ENCODE measurements at places on chromosomes 3 and 15. TPM values are rescaled to one million over a fixed set of nuclear protein-coding genes. Genes with fewer than 3 reads are reported as not detected.

- no peak for DNase-seq
These were observed 296.9 kb upstream of the AGTR1 start for GRCh38 chr3:148400754-148401153.

GRCh38 chr3:139473155-139473771 is 3.1 kb downstream of the RBP2 start:
- no peak for DNase-seq

GRCh38 chr3:65836047-65836446 is 202.7 kb downstream of the MAGI1 start:
- no peak for DNase-seq

DNA sequence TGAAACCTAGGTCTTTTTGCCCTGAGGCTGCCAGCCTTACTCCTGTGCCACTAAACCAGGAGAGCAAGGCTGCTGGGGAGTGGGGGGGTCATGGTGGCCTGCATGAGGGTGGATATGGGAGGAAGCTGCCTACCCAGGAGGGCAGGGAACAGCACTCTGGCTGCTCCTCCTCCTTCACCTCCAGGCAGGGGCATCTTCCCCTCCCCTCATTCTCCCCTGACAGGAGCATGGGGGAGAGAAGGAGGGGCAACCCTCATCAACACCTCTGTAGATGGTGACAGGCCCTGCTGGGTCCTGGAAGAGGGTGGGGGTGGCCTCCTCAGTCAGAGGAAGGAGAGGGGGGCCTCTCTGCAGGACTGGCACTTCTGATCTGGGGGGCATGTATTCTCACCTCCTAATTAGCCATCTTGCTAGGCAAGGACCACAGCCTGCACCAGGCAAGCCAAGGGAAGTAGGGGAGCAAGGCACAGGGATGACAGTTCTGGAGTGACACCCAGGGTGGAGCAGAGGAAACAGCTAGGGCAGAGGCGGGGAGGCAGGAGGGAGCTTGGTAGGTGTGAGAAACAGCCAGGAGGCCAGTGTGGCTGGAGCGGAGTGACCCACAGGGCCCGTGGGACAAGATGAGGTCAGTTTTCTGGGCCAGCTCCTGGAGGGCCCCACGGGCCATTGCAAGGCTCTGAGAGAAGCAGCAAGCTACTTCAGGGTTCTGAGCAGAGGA is 4.9 kb downstream of the CCDC33 start:
- no peak for DNase-seq

GRCh38 chr3:139418144-139418543 is 28.7 kb upstream of the COPB2 start:
- DNase-seq, result no peak

DNA sequence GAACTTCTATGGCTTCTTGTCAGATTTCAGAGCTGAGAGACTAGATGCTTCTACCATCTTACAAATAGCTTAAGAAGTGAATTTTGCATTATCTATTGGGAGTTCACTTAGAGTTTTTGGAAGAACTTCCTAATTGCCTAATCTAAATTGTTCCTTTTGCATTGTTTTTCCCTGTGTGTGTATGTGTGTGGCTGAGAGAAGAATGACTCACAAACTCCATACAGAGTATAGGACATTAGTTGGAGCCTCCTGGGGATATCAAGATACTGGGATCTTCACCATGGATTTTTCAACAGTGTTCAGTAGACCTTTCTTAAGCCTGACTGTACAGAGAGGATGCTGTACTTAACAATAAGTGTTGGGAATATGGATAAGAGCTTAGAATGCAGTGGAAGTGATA is 10.9 kb downstream of the TLNRD1 start:
- DNase-seq, result no peak

- no peak for DNase-seq
These were observed 58.3 kb upstream of the ATG7 start for GRCh38 chr3:11213810-11214450.

CCR9 gene
- total RNA-seq, result not detected

THPO gene
- total RNA-seq, result 0.14 TPM

DNA sequence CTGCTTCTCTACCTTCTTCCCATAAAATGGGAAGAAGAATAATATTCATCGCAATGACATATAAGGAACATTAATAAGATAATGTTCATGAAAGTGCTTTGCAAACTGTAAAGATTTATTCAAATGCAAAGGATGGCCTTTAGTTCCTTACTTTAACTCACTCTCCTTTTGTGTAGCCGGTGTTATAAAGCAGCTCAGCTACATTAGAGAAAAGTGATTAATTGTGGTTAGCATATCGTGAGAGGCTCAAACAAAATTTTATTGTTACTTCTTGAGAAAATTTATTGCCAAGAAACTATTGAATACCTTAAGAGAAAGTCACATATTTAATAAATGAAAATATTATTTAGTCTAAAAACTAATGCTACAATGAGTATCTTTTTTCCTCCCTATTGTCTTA is 250.7 kb upstream of the NR2E3 start:
- DNase-seq, result no peak

GPR160 gene
- total RNA-seq, result 77.0 TPM

GRCh38 chr3:65490114-65490513 is 548.6 kb downstream of the MAGI1 start:
- no peak for DNase-seq

DNA sequence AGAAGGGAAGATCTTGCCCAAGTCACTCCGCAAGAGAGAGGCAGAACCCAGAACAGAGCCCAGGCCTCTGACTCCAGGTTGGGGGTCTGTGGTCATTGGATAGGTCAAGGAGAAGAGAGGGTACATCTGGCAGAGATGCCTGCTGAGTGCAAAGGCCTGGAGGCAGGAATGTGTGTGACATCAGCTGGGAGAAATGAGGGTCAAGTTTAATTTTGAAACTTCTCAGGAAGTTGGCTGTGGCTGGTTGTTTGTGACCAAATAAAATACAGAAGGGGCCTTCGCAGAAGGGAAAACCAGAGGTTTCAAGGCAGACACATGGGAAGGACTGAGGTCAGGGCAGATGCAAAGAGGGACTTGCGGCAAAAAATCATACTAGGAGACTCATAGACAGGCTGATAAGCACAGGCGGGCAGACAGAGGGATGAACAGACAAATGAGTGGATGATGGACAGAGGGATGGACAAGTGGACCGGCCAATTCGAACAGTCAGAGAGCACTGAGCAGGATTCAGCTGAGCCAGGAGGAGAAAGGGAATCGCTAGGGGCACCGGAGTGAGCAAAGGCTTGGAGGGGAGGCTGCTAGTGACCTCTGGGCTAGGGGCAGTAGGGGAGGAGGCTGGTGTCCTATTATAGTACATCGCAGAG is 28.8 kb upstream of the CACNA2D2 start:
- DNase-seq, result no peak

GALNT15 gene
- not detected for total RNA-seq

- DNase-seq, result no peak
These were observed 34.9 kb upstream of the LINGO1 start for GRCh38 chr15:77667338-77668234.

CIAO2A gene
- 132 TPM for total RNA-seq

GRCh38 chr3:42367903-42368302 is 42.5 kb downstream of the LYZL4 start:
- no peak for DNase-seq

- no peak for DNase-seq
These were observed 506.8 kb downstream of the EDEM1 start for GRCh38 chr3:5694266-5694665.

SLC12A1 gene
- total RNA-seq, result 0.19 TPM

DNA sequence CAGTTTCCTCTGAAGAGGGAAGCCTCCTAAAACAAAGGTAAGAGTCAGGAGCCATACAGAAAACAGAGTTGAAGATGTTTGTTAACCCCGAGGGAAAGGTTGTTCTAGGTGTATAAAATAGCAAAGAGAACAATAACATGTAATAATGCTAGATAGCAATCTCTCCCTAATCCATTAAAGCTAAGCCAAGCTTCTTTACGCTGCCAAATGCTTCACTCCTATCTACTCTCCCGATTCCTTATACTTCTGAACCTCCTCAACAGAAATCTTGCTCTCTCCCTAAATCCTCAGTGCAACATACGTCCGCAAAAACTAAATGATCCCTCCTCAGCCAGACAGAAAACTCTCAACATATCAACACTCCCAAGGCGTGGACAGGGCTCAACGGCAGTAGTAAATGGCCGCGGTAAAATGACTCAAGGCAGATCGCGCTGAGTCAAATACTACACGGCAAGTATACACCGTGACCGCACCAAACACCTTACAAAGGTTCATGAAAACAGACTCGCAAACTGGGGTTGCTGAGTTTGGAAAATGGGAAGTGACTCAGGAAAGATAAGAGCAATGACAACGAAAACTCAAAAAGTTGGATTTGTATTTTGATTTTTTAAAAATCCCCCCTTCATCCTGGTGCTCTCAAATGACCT is 682 bp downstream of the CLDND1 start:
- DNase-seq, result peak; percentile 60

PIERCE2 gene
- 3.8 TPM for total RNA-seq

- peak; percentile 62 for DNase-seq
These were observed 482.7 kb upstream of the ADAMTS9 start for GRCh38 chr3:65170390-65171042.

ACTC1 gene
- total RNA-seq, result 26.2 TPM

CHRFAM7A gene
- 2.5 TPM for total RNA-seq

AADAC gene
- not detected for total RNA-seq

CAV3 gene
- total RNA-seq, result not detected

DNA sequence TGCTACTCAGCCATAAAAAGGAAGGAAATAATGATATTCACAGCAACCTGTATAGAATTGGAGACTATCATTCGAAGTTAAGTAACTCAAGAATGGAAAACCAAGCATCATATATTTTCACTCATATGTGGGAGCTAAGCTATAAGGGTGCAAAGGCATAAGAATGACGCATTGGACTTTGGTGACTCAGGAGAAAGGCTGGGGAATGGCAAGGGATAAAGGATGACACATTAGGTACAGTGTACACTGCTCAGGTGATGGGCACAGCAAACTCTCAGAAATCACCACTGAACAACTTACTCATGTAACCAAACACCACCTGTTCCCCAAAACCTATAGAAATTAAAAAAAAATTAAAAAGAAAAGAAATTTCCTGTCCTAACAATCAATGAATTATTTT is 42.7 kb downstream of the ALCAM start:
- no peak for DNase-seq

- no peak for DNase-seq
These were observed 20.4 kb downstream of the ISG20 start for GRCh38 chr15:88658972-88659931.

DNA sequence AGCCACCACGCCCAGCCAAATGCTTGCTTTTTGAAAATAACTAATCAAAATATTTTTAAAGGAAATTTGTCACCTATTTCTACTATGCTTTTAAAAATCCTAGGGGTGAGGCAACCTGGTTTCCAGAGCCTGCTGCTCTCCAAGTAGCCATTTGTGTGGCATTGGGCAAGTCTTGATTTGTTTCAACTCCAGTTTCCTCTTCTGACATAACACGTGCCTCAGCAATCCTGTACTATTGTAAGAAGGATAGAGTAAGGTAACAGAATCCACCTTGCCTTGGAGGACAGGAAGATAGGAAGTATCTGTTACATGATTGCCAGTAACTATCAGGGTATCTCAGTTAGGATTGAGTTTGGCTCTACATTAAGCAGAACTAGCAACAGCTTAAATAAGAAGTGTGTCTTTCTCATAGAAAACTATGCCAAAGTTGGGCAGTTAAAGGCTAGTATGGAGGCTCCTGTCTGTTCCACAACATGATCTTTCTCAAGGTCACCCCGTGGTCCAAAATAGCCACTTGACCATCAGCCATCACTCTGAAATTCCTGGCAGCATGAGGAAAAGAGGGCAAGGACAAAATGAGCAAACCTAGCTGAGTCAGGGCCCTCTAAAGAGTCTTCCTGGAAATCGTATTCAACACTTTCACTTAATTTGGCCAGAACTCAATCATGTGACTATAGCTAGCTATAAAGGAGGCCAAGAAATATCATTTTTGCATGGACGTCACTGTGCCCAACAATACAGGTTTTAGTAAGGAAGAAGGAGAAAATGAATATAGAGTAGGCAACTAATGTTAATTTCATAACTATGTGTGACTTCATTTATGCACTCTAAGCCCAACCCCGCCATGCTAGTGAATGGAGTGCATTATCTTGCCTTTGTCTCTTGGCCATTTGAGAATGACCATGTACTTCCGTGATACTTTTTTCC is 66.1 kb downstream of the HMG20A start:
- DNase-seq, result no peak

GRCh38 chr3:114299421-114299820 is 5.6 kb downstream of the TIGIT start:
- peak; percentile 51 for DNase-seq

KLHL6 gene
- 0.12 TPM for total RNA-seq

TMEM266 gene
- 2.8 TPM for total RNA-seq

GRCh38 chr3:43959498-43960447 is 269.0 kb downstream of the ABHD5 start:
- no peak for DNase-seq

DNA sequence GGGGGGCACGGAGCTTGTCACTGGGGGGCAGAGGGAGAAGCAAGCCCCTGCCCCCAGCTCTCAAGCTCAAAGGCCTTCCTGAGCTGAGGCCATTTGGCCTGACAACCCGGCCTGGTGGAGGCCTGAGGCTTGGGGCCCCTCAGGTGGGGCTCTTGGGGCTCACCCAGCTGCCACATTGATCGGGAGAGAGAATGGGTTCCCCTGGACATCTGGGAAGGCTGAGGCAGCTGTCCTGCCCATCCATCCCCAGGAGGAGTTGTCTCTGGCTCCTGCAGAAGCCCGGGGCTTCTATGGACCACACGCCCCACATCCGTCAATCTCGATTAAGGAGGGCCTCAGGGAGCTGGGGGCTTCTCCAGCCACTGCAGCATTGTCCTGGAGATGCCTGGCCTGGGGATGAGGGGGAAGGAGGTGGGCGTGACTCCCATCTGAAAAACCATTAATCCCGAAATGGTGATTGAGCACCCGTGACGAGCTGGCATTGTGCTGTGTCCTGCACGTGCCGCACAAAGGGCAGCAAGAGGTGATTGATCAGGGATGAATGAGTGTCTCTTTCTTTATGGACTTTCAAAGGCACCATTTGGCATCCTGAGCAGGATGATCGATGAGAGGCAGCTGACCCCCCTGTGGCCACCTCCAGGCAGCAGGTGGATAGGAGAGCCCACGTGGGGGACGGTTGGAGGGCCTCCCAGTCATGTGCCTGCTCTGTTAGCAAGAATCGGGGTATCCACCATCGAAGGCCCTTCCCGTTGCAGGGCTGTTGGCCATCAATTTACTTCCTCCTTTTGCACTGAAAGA is 17.2 kb upstream of the CRABP1 start:
- no peak for DNase-seq

GRCh38 chr3:147977001-147977400 is 567.8 kb downstream of the ZIC1 start:
- DNase-seq, result no peak

- no peak for DNase-seq
These were observed 14.9 kb upstream of the RPN1 start for GRCh38 chr3:128665362-128666021.

GRCh38 chr15:68417051-68417450 is 14.9 kb downstream of the ITGA11 start:
- DNase-seq, result no peak

GRCh38 chr3:37761586-37761985 is 100.1 kb upstream of the CTDSPL start:
- DNase-seq, result no peak

GRCh38 chr15:80822676-80823075 is 43.5 kb downstream of the CEMIP start:
- DNase-seq, result no peak

GRCh38 chr15:63391669-63392360 is 10.2 kb upstream of the CA12 start:
- DNase-seq, result no peak

Measured in GM23338 (cell line).